ENCODE measurements at places on chromosomes 11 and 22.

DNA sequence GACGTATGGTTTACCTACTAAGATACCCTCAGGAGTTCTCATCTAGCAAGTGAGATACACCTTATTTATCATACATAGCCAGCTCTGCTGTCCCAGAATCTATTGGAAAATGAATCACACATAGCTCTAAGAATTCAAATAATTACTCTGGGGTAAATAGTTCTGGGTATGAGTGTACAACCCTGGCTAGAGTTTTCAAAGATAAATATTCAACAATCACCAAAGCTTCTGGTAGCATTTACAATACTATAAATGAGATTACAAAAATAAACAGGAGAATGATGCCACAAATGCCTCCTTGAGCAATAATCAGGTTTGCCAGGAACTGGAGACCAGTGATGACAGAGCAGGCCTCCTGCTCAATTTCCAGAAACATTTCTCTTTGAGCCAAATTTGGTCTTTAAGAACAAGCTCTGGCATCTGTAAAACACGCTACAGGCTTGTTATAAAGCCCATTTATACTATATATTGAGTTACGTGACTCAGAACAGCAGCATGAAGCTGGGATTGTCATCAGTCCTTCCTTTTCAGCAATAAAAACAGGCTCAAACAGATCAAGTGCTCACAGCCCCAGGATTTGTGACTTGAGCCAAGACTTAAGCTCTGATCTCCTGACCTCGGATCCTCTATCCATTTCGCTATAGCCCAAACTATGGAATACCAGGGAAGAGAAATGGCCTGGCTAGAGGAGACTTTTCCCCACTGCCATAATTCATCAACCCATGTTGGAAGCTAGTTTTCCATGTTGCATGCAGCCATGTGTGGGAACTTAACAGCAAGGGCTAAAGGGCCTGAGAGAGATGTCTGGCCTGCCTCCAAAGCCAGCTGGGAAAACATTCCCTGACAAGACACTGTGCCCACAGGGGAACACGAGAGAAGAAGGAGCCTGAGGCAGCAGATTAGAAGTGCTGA, 19.7 kb downstream of the RAB30 start:
- DNase-seq: no peak

- DNase-seq: no peak
Observed at GRCh38 chr22:24474649-24475255, 20.4 kb upstream of the UPB1 start.

DNA sequence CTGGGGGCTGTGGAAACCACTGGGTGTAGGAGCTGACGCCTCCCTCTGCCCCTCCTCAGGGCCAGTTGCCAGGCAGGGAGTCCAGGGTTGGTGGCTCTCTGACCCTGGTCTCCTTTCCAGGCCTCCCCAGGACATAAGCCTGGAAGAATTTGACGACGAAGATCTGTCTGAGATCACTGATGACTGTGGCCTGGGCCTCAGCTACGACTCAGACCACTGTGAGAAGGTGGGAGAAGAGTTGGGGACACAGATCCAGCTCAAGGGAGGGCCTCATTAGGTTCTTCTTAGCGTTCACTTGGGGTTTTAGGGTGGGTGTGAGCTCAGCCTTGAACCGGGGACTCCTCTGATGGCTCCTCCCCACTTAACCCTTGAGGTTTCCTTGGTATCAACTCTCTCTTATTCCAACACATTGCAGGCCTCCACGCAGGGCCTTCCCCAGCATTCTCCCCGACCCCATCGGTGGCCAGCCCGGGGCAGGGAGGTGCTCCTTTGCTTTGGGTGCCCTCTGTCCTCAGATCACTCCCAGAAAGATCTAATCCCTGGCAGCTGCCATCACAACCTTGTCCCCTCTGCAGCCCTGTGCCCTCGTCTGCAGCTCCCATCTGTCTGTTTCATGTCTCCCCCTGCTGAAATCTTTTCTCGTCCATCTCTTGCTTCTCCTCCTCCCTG, 1.2 kb downstream of the MAPK8IP2 start:
- DNase-seq: no peak

GRCh38 chr11:2098691-2099515, 40.3 kb downstream of the IGF2 start:
- no peak for DNase-seq

GRCh38 chr11:64015935-64016845, 19.5 kb upstream of the FLRT1 start:
- no peak for DNase-seq

- DNase-seq: no peak
Observed at GRCh38 chr11:45106440-45106839, 40.0 kb upstream of the PRDM11 start.

- no peak for DNase-seq
Observed at GRCh38 chr11:117816151-117816741, 8.3 kb downstream of the FXYD2 start.

GRCh38 chr11:38543311-38543710, 1945.3 kb upstream of the RAG2 start:
- no peak for DNase-seq

GRCh38 chr11:128318856-128319474, 268.4 kb downstream of the ETS1 start:
- DNase-seq: no peak

- no peak for DNase-seq
Observed at GRCh38 chr22:28759861-28760560, 12.5 kb upstream of the CCDC117 start.

DNA sequence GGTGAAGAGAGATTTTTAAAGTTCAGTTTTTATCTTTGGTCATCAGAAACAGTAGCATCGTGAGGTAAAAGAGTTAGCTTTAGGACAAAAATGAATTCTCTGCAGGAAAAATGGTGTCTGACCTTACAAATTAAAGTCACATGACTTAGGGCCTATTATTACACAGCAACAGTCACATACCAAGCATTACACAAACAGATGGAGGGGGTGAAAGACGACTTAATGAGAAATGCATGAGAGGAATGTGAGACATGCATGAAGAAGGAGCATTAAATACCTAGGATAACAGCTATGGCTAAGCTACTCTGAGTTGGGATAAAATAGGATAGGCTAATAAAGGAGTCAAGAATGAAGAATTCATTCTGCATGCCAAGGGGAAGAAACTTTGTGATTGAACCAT, 77.5 kb downstream of the BLID start:
- no peak for DNase-seq

GRCh38 chr11:1307998-1308742, 1.3 kb downstream of the TOLLIP start:
- DNase-seq: peak; percentile 4

DNA sequence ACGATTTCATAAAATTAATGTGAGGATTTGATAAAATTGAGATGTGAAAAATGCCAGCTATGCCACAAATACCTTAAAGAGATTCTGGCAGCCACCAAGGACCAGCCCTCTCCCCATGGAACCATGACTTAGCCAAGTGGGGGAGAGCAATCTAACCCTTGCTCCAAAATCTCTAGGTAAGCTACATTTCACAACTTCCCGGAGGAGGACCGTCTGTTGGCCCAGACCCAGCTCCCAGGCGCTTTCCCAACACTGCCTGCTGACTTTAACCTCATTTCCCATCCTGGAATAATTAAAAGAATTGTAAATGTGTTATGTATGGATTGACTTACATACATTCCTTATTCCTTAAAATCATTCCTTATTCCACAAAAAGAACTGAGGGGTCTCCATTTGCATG, 47.5 kb upstream of the TENM4 start:
- DNase-seq: no peak

- no peak for DNase-seq
Observed at GRCh38 chr11:113147249-113147648, 167.1 kb upstream of the TTC12 start.

DNA sequence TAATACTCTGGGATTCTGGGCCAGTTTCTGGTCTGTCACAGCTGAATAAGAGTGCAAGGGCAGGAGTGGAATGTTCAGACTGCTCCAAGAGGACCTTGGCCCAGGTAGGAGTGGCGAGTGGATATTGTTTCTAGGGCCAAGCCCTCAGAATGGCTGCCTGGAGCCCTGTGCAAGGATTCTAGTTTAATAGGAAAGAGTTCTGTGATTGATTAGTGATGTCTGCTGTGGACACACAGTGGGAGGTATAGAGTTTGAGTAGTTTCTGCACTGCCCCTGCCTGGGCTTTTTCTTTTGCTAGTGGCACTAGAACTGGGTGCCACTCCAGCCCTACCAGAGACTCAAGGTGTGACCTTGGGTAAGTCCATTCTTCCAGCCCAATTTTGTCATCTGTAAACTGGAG, 9.7 kb upstream of the MPPED1 start:
- DNase-seq: no peak

DNA sequence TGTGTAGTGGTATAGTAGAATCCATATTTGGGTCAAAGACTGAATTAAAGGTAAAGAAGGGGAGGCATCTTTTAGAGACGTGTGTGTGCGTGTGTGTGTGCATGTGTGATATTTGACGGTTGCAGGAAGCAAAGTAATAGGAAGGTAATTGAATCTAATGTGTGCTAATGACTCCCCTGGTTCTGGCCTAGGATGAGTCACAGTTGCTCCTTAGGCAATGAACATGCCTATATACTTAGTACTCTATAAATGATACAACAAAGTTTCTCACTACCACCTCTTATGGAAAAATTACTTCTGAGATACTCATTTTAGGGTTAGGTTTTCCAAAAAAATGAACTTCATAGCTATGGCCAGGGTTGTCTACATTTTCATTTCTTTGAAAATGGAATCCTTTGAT, 409.6 kb downstream of the GUCY1A2 start:
- no peak for DNase-seq

GRCh38 chr11:30991376-30991775, 378.2 kb downstream of the DCDC1 start:
- DNase-seq: no peak

GRCh38 chr11:47514825-47515647, 37.9 kb downstream of the CELF1 start:
- DNase-seq: no peak

- DNase-seq: no peak
Observed at GRCh38 chr11:115421352-115421991, 82.7 kb downstream of the CADM1 start.

GRCh38 chr11:110096496-110096895, 3.3 kb downstream of the ZC3H12C start:
- DNase-seq: no peak

GRCh38 chr22:19763458-19764298, 3.1 kb downstream of the TBX1 start:
- no peak for DNase-seq

DNA sequence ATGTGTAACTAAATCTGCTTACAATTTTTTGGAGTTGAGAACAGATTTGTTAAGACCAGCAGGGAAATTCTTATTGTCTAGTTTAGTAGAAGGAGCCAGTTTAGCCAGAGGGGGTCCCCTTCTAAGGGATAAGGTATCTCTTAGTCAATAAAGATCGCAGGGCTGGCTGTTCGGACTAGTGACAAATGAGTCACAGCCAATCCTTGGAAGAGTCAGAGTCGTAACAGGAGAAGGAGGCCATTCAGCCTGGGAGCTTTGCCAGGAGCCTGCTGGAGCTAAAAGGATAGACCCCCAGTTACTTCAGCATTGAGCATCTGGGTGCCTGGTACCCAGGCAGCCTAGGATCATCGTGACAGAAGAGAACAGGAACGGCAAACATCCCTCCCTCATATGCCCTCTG, 191.6 kb upstream of the ARHGAP20 start:
- no peak for DNase-seq

- no peak for DNase-seq
Observed at GRCh38 chr22:48709976-48710375, 1117.7 kb downstream of the BRD1 start.

DNA sequence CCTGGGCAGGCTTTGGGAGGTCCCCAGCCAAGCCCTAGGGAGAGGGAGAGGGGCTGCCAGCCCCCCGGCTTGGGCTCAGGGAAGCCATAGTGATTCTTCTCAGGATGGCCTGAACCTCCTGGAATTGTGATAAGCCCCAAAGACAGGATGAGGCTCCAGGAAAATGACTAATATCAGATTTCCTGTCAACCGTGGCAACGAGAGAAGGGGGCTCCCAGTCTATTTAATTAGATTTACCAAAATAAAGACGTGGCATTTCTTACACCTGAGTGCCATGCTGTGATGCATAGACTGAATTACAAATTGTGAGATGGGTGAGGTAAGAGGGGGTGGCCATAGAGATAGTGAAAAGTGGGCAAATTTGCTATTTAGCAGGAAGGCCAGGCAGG, 20.4 kb downstream of the SERPINH1 start:
- peak; percentile 79 for DNase-seq

GRCh38 chr22:32615874-32616564, 141.4 kb downstream of the FBXO7 start:
- DNase-seq: no peak

GRCh38 chr11:63537293-63538101, 889 bp downstream of the PLAAT4 start:
- no peak for DNase-seq

DNA sequence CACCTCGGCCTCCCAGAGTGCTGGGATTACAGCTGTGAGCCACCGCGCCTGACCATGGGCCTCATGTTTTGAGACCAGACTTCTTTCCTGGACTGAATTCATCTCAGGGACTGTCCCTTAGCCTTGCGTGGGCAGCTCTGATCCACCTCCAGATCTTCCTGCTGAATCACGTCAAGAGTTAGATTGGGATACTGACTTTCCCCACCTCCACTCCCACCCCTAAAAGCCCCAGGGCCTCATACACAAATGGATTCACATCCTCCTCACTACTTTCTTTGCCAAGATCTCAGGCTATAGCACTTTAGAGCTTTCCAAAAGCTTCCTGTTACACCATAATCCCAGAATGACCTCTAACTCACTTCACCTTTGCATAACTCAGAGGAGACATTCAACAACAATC, 12.1 kb downstream of the CCDC87 start:
- DNase-seq: no peak

DNA sequence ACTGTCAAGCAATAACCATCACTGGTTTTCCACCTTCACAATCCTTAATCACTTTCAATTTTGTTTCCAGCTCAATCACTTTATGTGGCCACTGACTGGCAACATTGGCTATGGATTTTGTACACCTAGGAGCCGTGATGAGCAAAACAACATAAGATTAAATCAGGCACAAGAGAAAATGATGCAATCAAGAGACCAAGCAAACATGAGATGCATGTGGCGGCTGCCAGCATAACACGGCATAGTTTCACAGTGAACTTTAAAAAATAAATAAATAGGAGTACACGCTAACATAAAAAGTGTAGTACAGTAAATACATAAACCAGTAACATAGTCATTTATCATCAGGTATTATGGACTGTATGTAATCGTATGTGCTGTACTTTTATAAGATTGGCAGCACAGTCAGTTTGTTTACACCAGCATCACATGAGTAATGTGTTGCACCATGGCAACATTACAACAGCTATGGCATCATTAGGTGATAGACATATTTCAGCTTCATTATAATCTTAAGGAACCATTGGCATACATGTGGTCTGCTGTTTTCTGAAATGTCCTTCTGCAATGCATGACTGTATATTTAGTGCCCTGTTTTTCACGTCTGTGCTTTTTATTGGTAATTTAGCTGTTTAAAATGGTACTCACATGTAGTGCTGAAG, 83.3 kb upstream of the PRDM11 start:
- DNase-seq: no peak

DNA sequence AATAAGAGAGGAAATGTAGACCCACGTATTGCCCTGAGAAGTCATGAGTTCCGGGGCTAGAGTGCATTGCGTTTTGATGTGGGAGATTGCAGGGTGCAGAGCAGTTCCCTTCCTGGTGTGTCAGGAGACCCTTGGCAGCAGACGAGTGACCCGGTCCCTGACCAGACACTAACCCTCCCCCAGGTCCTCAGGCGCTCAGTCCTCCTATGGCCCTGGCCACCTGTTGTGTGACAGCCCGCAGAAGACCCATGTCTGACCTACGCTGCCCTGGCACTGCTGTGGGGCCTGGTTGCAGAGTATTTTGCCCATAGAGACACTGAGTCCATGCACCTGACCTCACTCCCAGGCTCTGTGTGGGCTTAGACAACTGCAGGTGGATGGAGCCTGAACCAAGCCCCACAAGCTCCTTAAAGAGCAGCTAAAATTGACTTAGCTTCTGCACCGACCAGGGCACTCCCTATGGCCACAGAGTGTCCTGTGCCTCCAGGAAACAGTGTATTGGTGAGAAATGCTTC, 833.8 kb downstream of the TBC1D22A start:
- DNase-seq: no peak

All from kidney capillary endothelial cell (primary cell).